Activated T-helper 1 cell treated with anti-CD3 and anti-CD28 coated beads, Interleukin-12 subunit alpha, Interleukin-12 subunit beta, Interleukin-2, Interleukin-4 antibody, amounts not matched to agents 30 ng/mL and 10 ng/mL and 1 ng/mL, durations not matched to agents 14 hours and 24 hours and 36 hours (primary cell): ENCODE measurements at places on chromosomes 3 and 15. TPM values are rescaled to one million over a fixed set of nuclear protein-coding genes. Genes with fewer than 3 reads are reported as not detected.

The DNAJB8 gene
- total RNA-seq = not detected in 2 replicates

The SLC22A14 gene
- total RNA-seq = not detected in 2 replicates

The AGBL1 gene
- not detected in 2 replicates for total RNA-seq

The USP50 gene
- total RNA-seq = 0.37 TPM in 1 of 2 replicates, not detected in the other

DNA sequence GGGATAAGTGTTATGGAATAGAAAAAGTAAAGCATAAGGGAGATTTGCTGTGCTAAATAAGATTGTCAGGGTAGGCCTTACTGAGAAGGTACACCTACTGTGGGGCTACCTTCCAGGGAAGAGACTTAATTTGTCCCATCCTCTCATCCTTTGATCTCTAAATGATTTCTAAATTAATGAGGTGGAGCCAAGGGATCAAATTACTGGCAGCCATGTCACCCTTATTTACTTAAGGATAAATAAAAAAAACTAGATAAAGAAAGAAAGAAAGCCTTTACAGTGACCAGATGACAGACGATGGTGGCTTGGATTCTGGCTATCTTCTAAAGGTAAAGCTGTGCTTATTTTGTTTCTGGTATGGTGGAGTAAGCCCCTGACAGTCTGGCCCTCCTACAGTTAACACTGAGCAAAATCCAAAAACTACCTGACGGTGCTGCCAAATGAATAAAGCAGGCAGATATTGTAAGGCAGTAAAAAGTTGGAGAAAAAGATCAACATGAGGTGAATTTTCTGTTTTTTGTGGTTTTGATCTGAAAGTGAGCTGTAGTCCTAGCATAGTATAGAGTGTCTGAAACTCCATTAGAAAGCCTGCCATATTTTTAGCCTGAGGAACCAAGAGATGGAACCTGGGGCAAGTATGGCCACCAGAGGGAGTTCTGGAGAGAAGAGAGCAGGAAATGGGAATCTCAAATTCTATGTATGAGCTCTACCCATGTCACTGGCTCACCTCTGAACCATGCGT, 285.1 kb upstream of the MANF start:
- no peak for DNase-seq

DNA sequence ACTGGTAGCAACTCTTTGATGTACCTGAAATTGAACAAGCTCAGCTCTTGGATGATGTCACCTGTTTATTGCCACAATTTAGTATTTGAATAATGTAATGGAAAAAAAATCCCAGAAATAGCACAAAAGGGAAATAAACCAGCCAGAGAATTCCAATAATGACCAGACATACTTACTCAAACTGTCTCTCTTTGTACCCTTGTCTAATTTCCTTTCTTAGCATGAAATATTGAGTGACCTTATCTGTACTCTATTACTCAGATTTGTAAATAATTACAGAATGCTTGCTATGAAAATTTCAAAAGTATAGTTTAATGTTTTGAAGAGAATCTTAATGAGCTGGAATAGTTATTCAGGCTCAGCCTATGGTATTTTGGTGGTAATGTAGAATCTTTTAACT, 555.4 kb upstream of the SGO1 start:
- no peak for DNase-seq

DNA sequence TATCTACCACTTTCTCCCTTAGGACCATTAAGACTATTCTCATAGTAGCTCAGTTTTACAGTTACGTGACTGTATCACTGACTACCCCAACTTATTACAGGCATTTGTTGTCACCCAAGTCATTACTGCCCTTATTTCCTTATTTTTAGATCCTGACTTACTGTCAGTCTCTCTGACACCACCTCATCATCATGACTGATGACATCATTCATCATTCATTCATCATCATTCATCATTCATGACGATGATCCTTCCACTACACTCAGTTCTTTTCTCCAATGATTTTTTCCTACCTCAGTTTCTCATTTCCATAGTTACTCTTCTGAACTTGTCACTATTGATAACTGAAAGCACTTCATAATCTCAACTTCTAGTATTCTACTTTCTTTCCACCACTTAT, 83.8 kb downstream of the ADAM10 start:
- DNase-seq = no peak

DNA sequence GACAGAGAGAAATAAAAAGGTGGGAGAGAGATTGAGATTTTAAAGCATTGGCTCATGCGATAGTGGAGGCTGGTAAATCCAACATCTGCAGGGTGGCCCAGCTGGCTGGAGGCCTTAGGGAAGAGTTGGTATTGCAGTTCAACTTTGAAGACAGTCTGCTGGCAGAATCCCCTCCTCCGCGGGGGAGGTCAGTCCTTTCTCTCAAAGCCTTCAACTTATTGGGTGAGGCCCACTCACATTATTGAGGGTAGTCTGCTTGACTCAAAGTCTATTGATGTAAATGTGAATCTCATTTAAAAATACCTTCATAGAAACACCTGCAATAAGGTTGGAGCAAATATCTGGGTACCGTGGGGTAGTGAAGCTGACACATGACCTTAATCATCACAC, 31.8 kb upstream of the PROK2 start:
- DNase-seq = no peak

GRCh38 chr15:39432912-39433348, 147.9 kb upstream of the THBS1 start:
- no peak for DNase-seq

DNA sequence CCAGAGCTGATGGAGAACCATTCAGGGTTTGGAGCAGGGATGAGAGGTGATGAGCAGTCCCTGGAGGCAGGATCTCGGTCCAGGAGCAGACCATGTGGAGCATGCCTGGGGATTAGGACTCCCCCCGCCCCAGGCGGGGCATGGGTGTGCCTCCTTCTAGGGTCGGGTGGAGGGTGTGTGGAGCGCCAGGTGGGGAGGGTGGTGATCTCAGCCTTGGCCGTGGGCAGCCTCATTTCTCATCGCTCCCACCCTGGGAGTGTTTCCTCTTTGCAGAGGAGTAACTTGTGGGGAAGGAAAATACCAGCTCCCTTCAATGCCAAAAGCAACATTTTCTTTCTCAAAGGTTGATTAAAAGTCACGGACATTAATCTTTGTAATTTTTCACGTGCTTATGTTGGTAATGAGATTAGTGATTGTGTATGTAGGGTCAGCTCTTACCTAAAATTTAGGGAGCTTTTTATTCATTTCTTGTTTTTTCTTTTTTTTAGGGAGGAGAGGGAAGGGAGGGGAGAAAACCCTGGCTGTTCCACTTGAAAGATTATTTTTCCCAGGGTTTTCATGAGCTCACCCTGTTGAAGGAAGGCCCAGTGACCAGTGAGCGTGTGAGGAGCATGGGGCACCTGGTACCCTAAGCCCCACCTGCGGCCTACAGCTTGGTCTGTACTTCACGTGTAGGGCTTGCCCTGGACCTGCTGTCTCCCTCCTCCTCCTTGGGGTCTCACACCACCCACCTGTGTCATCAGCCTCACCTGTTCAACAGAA, 11.0 kb downstream of the FBLN2 start:
- no peak for DNase-seq

DNA sequence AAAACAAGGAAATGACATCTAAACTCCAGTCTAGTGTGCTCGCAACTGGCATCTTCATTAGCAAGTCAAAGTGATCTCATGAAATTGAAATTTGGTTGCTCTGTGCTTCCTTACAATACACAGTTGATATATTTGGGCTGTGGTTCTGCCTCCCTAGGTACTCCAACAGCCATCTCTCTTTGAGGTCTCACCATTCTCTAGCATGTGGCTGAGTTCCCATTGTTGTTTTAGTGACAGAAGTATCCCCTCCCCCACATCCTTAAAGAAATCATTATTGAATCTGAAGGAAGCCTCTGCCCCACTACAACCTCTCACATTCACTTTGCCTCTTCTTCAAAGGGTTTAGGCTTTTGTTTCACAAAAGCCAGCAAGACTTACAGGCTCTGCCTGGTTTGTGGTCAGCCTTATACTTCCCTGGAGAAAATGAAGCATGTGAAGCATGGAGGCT, 516.5 kb downstream of the NLGN1 start:
- no peak for DNase-seq

- DNase-seq = no peak
These were observed 38.5 kb downstream of the FBLN2 start for GRCh38 chr3:13587442-13587841.

DNA sequence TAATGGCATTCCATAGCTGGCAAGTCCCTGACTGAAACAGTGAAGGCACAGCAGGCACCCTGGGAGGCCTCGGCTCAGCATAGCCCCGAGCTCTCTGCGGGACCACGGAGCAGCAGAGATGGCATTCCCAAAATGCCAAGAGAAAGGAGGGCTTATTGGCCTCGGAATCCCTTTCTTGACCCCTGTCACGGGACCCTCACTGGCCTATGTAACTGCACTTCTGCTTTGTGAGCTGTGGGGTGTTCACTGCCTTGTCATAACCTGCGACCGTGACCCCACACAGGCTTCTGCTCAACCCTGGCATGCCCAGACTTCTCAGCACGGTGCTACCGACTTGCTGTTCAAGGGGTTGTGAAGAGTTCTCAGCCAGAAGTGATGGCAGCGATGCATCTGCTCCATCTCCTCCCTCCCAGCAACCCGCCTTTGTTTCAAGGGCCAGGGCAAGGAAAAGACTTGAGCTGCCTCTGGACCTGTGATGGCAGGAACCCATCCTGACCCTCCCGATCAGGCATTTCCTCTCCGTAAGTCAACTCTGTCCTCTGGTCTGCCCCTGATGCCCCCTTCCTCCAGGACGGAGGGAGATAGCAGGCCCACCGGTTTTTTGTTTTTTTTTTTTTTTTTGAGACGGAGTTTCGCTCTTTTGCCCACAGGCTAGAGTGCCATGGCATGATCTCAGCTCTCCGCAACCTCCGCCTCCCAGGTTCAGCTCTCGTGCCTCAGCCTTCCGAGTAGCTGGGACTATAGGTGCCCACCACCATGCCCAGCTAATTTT, 30.5 kb downstream of the EHD4 start:
- DNase-seq = no peak

DNA sequence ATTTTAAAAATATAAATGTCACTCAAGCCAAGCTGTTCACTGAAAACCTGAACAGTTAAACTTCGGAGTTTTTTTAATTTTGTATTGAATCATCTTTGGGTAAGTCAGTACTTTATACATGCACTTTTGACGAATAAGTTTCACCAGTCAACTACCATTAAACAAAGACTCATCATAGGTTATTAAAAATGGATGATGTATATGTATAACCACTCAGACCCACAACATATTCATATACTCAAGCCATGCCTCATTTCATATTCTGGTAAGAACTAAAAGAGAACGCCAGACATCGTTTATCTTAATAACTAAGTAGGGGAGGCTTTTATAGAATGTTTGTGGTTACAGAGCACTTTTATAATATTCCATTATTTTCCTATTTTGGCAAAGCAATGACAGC, 18.3 kb downstream of the MSL2 start:
- DNase-seq = no peak
